Liver (tissue), 10 donors: ENCODE measurements at places on chromosomes 12 and 14. TPM values are rescaled to one million over a fixed set of nuclear protein-coding genes. Genes with fewer than 3 reads are reported as not detected.

GRCh38 chr12:109760031-109760929, 46.7 kb downstream of the FAM222A start:
- peak; percentile 69 for DNase-seq
- no peak overlapping the region for H3K27ac ChIP-seq
- peaks cover 9% of the 10 kb centered on the region for H3K4me1 ChIP-seq
- H3K4me3 ChIP-seq: no peak overlapping the region
- H3K36me3 ChIP-seq: no peaks in the 10 kb centered on the region

GRCh38 chr12:129534966-129535750, 368.7 kb downstream of the TMEM132D start:
- no peaks in the 10 kb centered on the region for H3K36me3 ChIP-seq
- H3K27me3 ChIP-seq: peaks cover 2% of the 10 kb centered on the region
- no peak overlapping the region for H3K4me3 ChIP-seq
- no peak for DNase-seq

DNA sequence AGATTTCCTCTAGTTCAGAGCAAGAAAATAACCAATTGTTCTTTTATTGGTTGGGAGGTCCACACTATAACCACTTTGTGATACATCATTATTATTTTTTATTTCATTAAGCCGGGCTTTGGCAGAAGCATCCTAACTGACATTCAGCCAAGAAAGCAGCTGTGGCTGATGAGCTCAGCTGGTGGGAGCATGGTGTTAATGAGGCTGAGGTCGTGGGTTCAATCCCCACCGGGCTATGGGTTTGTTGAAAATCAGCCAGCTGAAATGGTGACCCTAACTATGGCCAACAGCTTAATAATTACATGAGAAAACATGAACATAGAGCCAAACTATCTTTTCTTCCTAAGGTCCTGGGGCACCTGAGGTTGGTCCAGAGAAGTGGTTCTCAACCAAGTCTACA, 378.2 kb downstream of the GLT1D1 start:
- H3K27ac ChIP-seq: no peak overlapping the region
- no peaks in the 10 kb centered on the region for H3K4me1 ChIP-seq
- no peak for DNase-seq
- H3K27me3 ChIP-seq: no peaks in the 10 kb centered on the region
- no peak overlapping the region for H3K4me3 ChIP-seq
- no peaks in the 10 kb centered on the region for H3K36me3 ChIP-seq

GRCh38 chr14:49314737-49315136, 271.4 kb downstream of the RPS29 start:
- H3K27me3 ChIP-seq: no peaks in the 10 kb centered on the region
- H3K36me3 ChIP-seq: no peaks in the 10 kb centered on the region
- DNase-seq: no peak
- H3K4me1 ChIP-seq: peaks cover 5% of the 10 kb centered on the region

DNA sequence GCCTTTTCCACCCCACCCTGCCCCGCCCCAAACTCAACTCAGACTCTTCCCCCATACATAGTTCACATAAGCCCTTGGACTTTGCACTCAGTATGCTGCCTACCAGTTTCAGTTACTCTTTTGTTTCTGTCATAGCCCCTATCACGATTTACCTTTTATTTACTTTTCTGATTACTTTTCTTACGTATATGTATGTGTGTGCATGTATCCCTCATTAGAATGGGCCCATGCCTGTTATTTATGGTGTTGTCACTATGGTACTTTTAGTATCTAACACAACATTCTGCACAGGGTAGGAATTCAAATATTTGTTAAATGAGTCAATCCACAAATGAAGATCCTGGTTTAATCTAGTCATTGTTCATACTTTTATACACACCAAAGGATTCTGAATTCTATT, 16.5 kb upstream of the LUM start:
- H3K27me3 ChIP-seq: no peaks in the 10 kb centered on the region
- H3K36me3 ChIP-seq: no peaks in the 10 kb centered on the region

GRCh38 chr12:57090924-57091637, 2.2 kb downstream of the NAB2 start:
- peaks cover 10% of the 10 kb centered on the region for H3K36me3 ChIP-seq
- H3K4me3 ChIP-seq: no peak overlapping the region
- no peaks in the 10 kb centered on the region for H3K27me3 ChIP-seq
- peak overlapping the region; percentile 28 for H3K27ac ChIP-seq
- peaks cover 56% of the 10 kb centered on the region for H3K4me1 ChIP-seq

DNA sequence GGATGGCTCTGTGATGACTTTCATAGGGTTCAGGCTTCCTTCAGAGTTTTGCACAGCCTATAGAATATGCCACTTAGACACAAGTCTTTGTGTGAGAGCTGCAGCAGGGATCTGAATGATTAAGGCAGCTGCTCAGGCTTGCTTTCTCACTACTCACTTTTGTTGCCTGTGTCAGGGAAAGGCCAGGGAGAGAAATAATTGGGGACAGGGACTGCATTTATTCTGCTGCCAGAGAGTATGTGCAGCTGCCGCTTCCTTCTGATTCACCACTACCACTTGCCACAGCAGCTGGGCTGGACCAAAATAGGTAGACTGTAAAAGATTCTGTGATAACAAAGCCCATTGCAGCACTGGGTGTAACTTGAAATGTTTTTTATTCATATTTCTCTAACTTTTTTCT, 49.7 kb downstream of the TRMT5 start:
- H3K4me3 ChIP-seq: no peak overlapping the region
- H3K36me3 ChIP-seq: no peaks in the 10 kb centered on the region
- no peaks in the 10 kb centered on the region for H3K27me3 ChIP-seq
- no peak for DNase-seq
- H3K27ac ChIP-seq: no peak overlapping the region

GRCh38 chr12:29245246-29245645, 96.2 kb downstream of the FAR2 start:
- no peak overlapping the region for H3K4me3 ChIP-seq
- no peak for DNase-seq
- no peaks in the 10 kb centered on the region for H3K36me3 ChIP-seq
- H3K27ac ChIP-seq: no peak overlapping the region
- no peaks in the 10 kb centered on the region for H3K27me3 ChIP-seq

Gene MARS1
- total RNA-seq: 83.3 TPM

Gene COX8C
- total RNA-seq: not detected

Gene SERPINA10
- total RNA-seq: 105 TPM

Gene DEGS2
- total RNA-seq: 0.17 TPM
